Lower leg skin (tissue), 4 donors: ENCODE measurements at places on chromosomes 2 and 18.
A peak's percentile ranks its signal among the peaks of the same experiment; 100 is the strongest.

DNA sequence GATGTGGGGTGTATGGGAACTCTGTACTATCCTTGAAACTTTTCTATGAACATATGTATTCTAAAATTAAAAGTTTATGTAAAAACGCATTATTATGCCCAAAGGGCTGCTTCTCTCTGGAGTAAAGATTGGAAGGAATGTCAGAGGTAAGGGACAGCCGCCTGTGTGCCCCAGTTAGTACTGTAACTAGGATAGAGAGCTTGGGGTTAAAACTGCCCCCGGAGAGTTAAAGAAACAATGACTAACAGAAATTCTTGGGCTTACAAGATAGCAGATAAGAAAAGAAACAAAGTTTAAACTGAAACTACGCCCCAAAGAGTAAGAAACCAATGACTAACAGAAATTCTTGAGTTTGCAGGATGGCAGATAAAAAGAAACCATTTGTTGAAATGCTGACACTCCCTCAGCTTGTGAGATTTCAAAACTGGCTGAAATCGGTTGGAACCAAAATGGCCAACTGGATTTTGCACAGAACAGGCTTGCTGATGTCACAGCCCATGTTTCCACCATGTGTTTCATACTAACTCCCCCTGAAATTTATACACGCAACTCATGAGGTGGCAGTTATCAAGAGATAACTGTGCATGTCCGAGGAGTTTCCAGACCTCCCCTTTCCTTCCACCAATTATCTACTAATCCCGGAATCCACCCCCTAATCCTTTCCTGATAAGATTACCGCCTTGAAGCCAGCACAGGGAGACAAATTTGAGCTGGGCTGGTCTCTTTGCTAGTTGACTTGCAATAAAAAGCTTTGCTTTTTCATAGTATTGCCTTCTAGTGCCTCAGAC lies 8.7 kb upstream of the TXNDC2 start:
- DNase-seq, result no peak

GRCh38 chr2:119026890-119027289 lies 84.9 kb downstream of the MARCO start:
- no peak for DNase-seq

DNA sequence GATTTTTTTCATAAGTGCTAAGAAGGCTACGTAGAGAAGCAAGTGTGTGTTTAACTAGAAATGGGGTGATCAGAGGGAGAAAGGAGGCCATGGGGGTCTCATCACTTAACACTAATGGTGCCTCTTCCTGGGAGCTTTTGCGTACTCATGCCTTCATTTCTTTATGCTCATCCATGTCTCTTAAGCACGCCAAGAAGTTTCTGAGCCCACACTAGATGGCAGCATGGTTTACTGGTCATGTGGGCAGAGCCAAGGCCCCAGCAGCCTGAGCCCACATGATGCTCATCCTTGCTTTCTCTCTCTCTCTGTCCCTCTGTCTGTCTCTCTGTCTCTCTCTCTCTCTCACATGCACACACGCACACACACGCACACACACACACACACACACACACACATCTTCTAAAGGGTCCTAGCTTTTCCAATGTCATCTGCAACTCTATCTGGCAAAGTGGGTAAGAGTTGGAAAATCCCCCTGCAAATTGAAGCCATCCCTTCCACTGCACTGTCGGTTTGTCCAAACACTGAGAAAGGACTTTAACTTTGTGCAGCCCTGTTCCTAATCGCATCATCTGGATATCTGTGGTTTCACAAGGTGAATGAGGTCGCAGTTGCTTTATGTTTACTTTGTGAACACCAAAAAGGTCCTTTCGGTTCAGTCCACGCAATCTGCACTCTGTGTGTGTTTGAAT lies 137.1 kb upstream of the CCDC68 start:
- DNase-seq, result no peak

- DNase-seq, result peak; percentile 63
Measured at GRCh38 chr2:20621366-20622295, 29.3 kb downstream of the HS1BP3 start.

GRCh38 chr2:156322686-156323231 lies 9.8 kb downstream of the NR4A2 start:
- DNase-seq, result no peak

- DNase-seq, result no peak
Measured at GRCh38 chr2:112255875-112256274, 1.0 kb upstream of the ZC3H8 start.

- no peak for DNase-seq
Measured at GRCh38 chr2:128584296-128584890, 265.7 kb upstream of the HS6ST1 start.
